ENCODE measurements at places on chromosomes 6 and 20.

DNA sequence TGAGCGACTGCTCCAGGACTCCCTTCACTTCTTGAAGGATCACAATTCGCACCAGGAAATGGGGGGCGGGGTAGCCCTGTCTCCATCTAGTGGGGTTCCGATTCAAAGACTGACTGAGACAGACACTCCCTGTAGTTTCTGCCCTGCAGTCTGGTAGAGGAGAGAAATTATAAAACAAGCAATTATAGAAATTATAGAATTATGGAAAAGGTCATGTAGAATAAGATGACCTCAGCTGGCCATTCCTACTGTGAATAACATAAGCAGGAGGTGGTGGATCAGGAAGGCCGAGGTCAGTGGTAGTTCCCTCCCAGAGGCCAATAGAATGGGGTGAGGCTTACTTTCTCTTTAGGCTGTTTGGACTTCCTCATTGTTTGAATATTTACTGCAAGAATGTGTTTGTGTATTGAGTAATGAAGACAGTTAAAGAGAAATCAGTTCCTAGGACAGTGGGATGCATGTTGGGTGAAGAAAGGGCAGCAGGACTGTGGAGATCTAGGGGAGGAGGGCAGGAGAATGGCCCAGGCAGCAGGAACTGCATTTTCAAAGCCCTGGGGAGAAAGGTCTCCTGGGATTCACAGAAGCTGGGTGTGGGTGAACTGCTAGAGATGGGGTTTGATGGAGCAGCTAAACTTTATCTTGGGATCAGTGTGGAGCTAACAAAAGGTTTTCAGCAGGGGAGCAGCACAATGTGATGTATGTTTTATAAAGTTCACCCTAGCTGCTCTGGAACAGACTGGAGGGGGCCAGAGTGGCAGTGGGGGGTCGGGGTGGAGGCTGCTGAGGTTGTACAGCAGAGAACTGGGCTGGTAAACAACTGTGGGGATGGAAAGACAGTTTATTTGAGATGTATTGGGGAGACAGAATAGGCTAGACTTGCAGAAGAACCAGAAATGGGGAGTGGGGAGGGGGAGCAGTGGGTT, 2.1 kb downstream of the ZNF341 start:
- peak; percentile 64 for DNase-seq

DNA sequence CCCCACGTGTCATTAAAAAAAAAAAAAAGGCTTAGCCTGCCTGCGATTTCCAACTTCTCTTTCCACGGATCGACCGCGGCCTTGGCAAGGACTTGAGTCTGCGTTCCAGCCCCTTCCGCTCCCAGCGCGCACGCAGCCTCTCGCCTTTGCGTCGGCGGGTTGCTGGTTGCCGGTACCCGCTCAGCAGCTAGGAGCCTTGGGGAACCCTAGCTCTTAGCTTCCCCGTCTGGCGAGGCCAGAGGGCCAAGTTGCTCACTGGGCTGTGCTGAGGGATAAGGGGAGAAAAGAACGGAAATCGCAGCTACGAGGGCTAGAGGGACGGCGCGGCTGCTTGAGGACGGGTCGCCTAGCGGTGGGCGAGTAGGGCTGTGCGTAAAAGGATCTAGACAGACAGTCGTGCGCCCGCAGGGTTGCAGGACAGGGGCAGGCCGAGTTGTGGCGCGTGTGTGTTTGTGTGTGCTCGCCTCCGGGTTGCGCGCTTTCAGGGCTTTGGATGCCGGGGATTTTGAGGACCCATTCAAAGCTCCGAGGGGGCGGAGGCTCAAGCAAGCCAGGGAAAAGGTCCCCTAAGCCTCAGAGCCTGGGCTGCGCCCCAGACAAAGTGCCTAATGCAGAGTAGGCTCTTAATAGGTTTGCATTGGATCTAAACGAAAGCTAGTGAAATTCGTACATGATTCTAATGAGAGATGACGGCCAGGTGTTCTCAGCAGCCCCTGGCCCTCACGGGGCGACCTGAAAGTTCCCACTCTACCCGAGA, 40.5 kb upstream of the OSTM1 start:
- no peak for DNase-seq

GRCh38 chr6:159008656-159009288, 8.8 kb upstream of the RSPH3 start:
- no peak for DNase-seq

GRCh38 chr20:57781901-57782300, 72.1 kb upstream of the PMEPA1 start:
- no peak for DNase-seq

DNA sequence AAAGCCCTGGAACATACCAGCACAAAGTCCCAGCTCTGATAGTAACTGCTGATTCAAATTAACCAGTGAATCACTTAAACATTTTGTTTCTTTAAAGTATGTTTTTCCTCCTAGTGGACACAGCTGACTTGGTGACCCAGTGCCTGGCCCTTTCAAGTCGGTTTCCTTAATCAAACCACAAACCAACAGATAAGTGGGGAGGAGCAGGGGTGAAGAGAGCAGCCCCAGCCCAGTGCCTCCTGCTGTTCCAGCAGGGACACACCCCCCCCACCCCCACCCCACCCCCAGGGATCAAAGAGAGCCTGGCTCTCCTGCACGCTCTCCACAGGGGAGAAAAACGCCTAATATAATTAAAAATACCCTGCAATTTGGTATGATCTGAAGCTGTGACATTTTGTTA, 55.4 kb upstream of the TBXT start:
- DNase-seq = no peak

DNA sequence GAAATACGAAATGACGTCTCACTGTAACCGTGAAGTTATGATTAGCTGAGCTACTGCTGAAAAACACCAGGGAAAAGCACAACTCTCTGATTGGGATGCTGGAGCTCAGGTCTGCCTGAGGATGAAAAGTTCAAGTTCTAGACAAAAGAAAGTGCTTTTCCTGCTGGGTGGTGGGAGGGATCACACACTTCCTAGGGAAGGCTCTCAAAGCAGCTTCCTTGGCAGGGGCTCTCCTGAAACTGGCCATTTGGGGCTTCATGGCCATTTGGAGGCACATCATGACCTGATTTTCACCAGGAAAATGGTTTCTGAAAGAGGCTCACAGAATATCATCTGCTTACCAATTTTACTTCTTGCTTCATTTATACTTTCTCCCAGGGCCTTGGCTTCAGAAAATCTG, 97.1 kb upstream of the KCNK16 start:
- DNase-seq = no peak

- no peak for DNase-seq
These were observed 52.5 kb downstream of the TNFRSF21 start for GRCh38 chr6:47256981-47257730.

DNA sequence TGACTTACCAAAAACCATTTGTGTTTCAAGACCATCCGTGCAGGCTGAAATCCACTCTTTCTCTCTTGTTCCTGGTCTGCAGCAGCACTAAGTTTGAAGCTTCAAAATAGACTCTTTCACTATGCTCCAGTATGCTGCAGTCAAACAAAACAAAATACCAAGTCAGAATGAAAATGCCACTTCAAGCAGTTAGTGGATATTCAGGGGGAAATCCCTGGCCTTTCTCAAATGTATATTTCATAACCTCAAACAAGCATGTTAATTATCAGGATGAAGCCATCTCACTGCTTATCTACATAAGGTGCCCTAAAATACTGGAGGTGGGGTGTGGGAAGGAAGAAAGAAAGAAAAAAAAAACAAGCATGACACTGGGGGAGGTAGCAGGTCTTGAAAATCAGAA, 103.5 kb downstream of the ATXN1 start:
- no peak for DNase-seq

DNA sequence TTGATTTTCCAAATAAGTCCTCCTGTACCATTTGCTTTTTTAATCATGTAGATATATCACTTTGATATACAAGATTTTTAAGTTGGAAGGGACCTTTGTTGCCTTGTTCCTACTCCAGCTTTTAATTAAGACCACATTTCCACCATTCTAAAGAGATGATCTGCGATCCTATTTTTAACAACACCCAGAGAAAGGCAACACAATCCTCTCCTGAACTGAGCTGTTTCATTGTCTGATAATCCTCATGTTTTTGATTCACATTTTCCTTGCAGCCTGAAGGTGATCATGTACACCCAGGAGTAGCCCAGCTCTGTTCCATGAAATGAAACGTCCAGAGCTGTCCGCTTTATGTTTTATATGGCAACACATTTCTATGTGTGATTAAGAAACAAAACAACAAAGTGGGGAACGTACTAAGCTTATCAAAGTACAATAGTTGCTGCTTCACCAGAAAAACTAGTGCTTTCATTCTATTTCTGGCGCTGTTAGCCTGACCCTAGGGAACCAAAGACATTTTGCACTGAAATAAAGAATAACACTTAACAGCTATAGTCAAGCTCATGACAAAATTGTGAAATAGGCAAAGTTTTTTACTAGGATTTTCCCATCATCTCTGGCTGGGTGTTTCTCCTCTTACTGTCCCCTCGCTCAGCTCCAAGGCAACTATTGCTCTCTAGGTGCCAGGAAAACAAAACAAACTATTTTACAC, 22.6 kb upstream of the TRAF3IP2 start:
- no peak for DNase-seq

DNA sequence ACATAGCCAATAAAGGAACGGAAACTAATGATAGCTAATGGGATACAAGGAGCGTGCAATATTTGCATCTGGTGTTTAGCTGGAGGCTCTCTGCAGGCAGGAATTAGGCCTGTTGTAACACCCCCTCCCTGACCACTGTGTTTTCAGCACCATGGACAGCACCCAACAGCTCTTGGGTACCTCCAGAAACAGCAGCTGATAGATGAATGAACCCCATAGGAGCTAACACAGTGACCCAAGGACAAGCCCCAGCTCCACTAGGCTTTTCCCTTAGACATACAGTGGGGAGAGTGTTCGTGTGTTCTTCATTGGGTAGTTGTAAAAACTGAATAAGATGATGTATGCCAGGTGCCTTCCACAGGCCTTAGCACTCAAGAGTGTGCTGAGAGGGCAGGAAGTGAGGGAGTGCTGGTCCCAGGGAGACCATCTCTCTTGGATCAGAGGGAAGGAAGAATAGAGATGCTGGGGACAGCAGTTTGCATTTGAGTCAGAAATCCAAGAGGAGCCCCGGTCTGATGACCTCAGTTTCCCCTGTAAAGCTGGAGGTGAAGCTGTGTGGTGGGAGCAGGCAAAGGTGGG, 161.3 kb downstream of the PHACTR3 start:
- no peak for DNase-seq

DNA sequence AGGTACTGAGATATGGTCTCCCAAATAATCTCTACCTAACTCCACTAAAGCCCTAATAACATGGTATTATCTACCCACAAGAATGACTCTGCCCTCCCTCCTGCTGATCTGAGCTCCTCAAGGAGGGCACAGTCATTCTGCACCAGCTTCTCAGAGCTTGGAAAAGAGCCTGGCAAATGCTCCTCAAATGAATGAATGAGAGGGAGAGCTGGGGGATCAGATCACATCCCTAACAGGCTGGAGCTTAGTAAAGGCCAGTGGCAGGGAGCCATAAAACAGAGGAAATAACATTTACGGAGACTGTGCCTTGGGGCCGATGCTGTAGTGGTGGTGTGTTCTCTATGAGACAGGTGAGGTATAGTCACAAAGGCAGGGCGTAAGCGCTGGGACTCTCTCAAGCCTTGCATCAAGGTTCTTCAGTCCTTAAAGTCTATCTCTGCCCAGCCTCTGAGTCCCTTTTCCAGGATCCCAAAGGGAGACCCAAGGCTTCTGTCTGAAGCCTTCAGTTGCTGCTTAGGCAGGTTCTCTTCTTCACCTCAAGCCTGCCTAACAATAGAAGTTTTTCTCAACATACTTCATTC, 7.2 kb upstream of the NNAT start:
- DNase-seq = no peak

DNA sequence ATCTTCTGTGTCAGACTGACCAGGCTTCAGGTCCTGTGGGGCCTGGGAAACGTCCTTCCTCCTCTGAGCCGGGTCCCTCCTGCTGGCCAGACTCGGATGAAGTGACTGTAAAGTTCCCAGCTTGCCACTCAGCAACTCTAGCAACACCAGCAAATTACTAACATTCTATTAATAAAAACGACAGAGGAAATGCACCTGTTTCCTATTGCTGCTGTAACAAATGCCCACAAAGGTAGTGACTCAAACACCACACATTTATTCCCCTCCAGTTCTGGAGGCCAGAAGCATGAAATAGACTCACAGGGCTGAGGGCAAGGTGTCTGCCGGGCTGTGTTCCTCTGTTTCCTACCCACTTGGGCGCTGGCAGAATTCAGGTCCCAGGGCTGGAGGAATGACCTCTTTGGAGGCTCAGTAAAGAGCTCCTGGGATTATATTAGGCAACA, 48.8 kb downstream of the CTCFL start:
- no peak for DNase-seq

- no peak for DNase-seq
These were observed 6.9 kb downstream of the POLH start for GRCh38 chr6:43582911-43583310.

GRCh38 chr6:32288426-32288825, 64.6 kb upstream of the NOTCH4 start:
- no peak for DNase-seq

- no peak for DNase-seq
These were observed 97.9 kb upstream of the UST start for GRCh38 chr6:148648754-148649453.

DNA sequence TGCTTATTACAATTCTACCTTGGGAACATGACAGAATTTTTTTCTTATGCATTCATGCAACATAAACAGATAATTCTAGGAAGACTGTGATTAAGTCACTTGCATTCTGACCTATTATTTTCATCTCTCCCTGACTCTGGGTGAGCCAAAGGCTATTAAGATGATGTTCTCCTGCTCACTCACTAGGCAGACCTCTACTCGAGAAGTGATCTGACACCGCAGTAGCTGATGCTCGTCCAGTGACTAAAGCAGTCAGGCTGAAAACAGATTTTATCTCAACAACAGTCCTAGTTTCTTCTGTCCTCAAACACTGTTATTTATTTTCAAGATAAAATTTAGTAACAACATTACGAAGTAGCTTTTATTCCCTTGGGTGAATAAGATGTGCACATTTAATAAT, 17.3 kb downstream of the NAA20 start:
- DNase-seq = no peak

- DNase-seq = no peak
These were observed 237.6 kb upstream of the CDH4 start for GRCh38 chr20:61014491-61014890.

DNA sequence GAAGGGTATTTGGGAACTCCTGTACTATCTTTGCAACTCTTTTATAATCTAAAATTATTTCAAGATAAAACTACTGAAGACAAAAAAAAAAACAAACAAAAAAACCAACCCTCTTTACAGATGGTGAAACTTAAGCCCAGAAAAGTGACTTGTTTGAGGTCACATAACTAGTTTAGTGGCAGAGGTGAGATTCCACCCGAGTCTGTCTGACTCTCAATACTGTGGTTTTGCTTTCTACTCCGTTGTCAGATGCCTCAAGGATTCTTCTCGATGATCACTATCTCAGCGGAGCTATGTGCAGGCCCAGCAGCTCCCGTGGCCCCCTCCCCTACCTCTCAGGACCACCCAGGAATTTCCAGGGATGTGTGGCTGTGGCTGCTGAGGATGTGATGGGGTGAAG, 36.1 kb upstream of the KCNB1 start:
- DNase-seq = no peak

DNA sequence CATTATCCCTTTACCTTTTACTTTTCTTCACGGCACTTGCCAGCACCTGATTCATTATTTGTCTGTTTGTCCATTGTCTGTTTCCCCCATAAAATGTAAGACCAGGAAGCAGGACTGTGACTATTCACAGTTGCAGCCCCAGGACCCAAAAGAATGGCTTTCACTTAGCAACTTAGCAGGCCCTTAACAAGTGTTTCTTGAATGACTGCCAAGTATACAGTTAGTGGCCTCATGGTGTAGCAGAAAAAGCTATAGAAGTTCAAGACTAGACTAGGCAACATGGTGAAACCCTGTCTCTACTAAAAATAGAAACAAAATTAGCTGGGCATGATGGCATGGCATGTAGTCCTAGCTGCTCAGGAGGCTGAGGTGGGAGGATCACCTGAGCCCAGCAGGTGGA, 4.3 kb downstream of the SLC26A8 start:
- no peak for DNase-seq

GRCh38 chr20:38346741-38347140, 459 bp downstream of the LBP start:
- DNase-seq = no peak

All from GM04504 (cell line).